ENCODE measurements at places on chromosomes 6 and 20.

DNA sequence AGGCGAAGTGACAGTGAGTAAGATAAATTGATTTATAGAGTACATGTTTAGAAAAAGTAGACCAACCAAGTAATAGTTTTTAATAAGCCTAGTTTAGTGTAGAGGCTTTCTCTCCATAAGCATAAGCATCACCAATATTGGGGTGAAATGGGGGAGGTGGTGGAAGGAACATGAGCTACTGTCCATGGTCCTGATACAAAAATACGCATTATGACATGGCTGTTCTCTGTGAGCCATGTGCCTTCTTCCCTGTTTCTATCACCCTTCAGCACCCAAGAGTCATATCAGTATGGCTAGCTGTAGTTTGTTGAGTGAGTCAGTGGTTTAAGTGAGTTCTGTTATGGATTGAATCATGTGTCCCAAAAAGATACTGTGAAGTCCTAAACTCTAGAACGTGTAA, 150.8 kb downstream of the EDN1 start:
- DNase-seq, result no peak

- DNase-seq, result no peak
Measured at GRCh38 chr6:29723262-29723665, at the start of gene HLA-F. TSS of gene HLA-F (plus strand) at chr6:29723434. CDS start at chr6:29723464, 30 bp downstream.

GRCh38 chr6:168231393-168231957, 88.1 kb downstream of the DACT2 start:
- DNase-seq, result no peak

- no peak for DNase-seq
Measured at GRCh38 chr6:2916158-2916925, 13.2 kb upstream of the SERPINB9 start.

DNA sequence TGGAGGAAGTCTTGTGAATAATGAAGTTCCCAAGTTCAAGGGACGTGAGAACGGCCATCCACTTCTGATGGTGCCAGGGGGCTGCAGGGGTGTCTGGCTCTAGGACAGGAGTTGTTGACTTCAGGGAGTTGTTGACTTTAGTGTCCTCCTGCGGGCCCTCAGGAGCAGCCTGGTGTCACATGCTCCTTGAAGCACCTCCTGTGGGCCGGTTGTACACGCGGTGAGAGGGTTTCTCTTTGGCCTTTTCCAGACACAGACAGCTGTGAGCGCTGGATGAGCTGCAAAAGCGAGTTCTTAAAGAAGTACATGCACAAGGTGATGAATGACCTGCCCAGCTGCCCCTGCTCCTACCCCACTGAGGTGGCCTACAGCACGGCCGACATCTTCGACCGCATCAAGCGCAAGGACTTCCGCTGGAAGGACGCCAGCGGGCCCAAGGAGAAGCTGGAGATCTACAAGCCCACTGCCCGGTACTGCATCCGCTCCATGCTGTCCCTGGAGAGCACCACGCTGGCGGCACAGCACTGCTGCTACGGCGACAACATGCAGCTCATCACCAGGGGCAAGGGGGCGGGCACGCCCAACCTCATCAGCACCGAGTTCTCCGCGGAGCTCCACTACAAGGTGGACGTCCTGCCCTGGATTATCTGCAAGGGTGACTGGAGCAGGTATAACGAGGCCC, 77.8 kb downstream of the ISM1 start:
- DNase-seq, result no peak

GRCh38 chr20:3262566-3262965, 23.6 kb upstream of the SLC4A11 start:
- no peak for DNase-seq

- DNase-seq, result no peak
Measured at GRCh38 chr6:35242906-35243305, 16.6 kb upstream of the ZNF76 start.

DNA sequence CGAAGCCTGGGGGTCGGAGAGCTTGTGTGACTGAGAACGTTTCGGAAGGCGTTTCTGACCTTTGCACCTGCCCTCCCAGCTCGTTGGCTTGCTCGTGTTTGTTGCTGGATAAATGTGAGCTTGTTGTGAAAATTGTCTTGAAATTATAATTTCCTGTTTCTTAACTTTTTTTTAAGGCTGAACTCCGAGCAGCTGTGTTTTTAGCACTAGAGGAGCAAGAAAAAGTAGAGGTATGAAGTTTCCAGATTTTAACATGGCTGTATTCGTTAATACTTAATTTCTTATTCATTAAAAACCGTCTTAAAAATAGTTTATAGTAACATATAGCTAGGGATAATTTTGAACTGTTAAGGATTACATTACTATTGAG, 672 bp downstream of the CEP43 start:
- DNase-seq, result no peak

DNA sequence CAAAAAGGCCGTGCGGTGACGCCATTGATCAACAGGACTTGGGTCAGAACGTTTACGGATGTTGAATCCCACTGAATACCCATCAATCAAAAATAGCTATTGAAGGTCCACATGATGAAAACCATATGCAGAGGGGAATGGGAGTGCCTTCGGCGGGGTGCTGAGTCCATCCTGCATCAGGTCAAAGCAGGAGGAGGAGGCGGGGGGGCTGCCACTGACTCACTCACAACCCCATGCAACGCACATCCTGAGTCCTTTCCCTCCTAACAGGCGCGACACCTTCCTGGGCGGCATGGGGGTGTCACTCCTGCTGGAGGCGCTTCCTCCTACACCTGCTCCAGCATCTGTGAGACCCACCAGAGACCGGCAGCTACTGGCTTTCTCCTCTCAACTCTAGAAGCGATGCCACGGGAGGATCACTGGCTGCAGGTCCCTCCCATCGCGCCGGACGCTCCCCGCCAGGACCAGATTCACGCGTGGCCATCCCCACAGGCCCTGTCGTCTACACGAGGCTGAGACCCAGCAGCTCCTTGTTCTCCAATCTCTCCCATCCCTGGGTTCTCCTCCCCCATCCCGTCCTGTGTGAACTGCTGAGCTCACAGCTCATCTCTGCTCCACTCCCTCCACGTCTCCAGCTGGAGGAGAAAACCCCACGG, 170.6 kb upstream of the THBS2 start:
- no peak for DNase-seq

DNA sequence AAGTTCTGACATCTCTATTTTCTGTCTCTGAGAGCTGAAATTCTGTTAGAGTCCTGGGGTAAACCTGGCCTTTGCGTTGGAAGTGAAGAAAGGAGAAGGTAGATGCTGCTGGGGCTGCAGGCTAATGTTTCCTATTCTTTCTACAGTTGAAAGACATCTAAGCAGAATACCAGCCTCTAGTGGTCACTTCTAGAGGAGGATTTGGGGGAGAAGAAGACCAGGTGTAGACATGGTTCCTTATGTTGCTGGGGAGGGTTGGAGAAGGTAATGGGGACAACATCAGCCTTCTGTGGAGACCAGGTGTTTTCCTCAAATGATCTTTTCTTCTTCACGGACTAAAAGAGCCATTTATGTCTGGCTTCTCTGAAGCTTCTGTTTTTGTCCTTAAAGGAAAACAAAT, 62.6 kb downstream of the BTBD3 start:
- DNase-seq, result no peak

GRCh38 chr6:169958510-169958909, 207.1 kb downstream of the ERMARD start:
- DNase-seq, result no peak

- DNase-seq, result no peak
Measured at GRCh38 chr20:49452011-49452482, 30.4 kb downstream of the KCNB1 start.

DNA sequence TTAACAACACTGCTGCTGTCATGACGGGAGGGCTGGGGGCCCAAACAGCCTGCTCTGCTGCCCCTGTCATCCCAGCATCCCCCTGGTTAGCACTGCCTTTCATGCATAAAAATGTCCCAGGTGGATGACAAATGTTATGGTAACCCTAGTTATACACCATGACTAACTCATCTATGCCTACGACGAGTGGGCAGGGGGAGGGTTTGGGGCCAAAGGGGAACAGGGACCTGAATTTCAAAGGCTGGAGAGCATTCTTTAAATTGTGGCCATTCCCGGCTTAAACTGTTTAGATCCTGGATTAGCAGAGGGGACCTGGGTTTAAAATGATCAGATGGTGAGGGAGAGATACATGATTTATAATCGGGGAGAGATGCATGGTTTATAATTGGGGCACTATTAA, 24.4 kb downstream of the GNAS-AS1 start:
- DNase-seq, result no peak

- no peak for DNase-seq
Measured at GRCh38 chr6:100809346-100809745, 71.8 kb downstream of the ASCC3 start.

- no peak for DNase-seq
Measured at GRCh38 chr6:49409951-49410542, 53.0 kb downstream of the MMUT start.

- no peak for DNase-seq
Measured at GRCh38 chr6:108113557-108114519, 39.3 kb upstream of the OSTM1 start.

DNA sequence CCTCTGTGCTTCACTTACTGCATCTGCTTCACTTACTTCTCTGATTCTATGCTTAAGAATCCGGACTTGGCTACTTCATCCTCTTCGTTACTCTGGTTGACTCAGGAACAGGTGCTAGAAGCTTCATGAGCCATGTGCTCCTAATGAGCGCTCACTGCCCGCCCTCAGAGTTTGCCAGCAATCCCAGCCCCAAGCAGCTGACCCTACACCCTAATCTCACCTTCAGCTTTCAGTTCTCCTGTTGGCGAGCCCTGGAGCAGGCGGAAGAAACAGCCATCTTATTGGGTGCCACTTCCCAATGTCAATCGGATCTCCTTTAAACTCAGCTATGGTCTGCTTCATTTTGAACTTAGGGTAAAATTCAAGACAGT, 61.3 kb downstream of the FOXA2 start:
- DNase-seq, result no peak

GRCh38 chr20:30499123-30499522, 758.3 kb upstream of the DEFB115 start:
- DNase-seq, result no peak

- DNase-seq, result no peak
Measured at GRCh38 chr20:63657260-63657936, 714 bp upstream of the RTEL1 start.

DNA sequence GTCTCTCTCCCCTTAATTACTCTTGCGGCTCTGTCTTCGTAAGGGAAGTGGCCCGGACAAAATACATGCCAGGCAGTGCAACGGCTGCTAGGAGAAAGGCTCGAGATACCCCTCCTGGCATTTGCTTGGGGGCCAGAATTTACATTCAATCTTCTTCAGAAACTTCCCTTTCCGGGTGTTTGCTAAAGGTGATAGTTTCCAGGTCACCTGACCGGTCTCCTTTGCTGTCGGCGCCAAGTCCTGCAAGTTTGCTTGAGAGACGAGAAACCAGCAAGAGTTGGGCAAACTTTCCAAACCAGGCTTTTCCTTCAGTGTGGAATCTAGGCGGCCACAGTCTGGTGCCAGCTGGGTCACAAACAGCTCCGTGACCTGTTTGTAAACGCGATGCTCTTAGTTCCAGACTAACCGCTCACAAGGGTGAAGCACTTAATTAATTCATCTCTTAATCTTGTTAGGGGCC, 563 bp upstream of the SRSF3 start:
- DNase-seq, result no peak

DNA sequence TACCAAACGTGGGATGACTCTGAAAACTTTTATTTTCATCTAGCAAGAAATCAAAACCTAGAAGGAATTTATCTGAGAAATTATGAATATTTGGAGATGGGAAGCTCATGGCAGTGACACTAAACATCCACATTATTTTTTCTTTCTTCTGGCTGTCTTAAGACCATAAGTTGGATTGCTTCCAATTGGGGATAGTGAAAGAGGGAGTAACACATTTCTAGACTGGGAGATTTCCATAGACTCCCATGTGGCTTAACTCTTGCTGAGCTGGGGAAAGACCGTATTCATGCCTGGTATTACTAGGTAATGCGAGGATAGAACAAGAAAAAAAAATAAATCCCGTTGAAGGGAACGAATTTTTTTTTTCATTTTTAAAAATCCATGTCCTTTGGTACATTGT, 120.0 kb downstream of the UTRN start:
- no peak for DNase-seq

GRCh38 chr6:161924516-161925116, 650.8 kb upstream of the AGPAT4 start:
- DNase-seq, result no peak

DNA sequence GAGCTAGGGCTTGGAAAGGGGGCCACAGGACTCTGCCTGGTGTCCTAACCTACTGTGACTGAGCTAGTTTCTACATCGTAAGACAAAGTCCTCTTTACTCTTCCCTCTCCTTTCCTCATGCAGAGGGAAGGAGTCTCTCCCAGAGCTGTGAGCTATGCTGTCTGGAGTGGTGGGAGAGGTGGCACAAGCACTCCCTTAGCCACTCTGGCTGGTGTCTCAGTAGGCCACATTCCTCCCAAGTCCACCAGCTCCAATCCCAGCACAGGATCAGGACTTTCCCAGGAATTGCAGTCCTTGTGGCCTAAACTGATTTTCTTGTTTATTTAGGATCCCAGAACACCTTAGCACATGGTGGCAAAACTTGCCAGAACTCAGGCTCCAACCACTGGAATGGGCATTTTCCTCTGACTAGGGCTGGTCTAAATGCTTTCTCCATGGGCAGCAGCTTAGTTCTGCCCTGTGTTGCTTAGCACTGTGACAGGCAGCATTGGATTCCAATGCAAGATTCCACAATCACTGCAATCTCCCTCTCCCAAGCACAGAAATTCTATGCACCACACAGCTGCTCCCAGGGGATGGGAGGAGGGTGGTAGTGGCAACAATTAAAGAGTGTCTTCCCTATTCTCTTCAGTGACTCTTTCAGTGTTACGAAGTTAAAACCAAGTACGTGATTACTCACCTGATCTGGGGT, 733.3 kb downstream of the HACE1 start:
- no peak for DNase-seq

- DNase-seq, result no peak
Measured at GRCh38 chr6:111855753-111856152, 17.5 kb downstream of the FYN start.

DNA sequence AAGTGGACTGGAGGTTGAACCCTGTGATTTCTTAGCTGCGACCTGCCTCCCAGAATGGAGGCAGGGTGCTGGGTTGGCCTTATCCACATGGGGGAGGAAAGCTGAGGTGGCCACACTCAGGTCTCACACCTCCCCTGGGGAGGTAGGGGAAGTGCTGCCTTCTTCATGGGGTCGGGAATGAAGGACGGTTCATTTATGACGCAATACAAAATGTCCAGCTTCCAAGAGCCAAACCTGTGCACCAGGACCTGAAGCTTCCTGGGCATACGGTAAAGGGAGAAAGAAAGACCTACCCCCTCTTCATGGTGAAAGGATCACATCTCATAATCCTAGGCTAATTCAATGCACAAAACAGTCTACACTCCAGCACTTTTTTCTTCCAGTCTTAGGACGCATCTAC, 150.6 kb upstream of the CDYL start:
- no peak for DNase-seq

- DNase-seq, result no peak
Measured at GRCh38 chr20:33532753-33533459, 43.0 kb downstream of the CBFA2T2 start.

All from esophagus squamous epithelium (tissue), 5 donors.